ENCODE measurements at places on chromosomes 5 and 9. TPM values are rescaled to one million over a fixed set of nuclear protein-coding genes. Genes with fewer than 3 reads are reported as not detected.

- no peak for DNase-seq
Measured at GRCh38 chr5:142743592-142744441, 26.4 kb upstream of the ARHGAP26 start.

The ADRB2 gene
- total RNA-seq = 21.7 TPM

The STK32A gene
- 1.5 TPM for total RNA-seq

- DNase-seq = no peak
Measured at GRCh38 chr5:154517810-154518437, 39.9 kb upstream of the HAND1 start.

DNA sequence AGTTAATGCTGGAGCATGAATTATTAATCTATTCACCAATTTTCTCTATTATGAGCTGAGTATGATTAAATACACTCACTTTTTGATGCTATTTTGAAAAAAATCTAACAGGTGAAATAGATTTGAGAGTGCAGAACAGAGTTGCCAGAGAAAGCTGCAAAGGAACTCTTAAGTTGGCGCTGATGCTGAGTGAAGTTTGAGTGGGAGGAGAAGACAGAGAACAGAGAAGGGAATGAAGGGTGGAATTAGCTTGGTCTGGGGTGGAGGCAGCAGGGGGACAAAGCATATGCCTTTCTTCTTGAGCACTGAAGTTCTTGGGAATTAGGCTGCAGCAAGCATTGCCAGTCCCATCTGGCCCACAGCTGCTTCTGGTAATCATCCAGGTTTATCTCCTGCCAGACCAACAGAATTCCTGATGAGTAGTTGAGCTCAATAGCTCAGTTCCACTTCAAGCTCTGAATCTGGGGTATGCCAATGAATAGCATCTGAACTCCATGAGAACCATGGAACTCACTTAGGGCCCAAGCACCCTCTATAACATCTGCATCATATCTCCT, 290.1 kb downstream of the HINT1 start:
- no peak for DNase-seq

DNA sequence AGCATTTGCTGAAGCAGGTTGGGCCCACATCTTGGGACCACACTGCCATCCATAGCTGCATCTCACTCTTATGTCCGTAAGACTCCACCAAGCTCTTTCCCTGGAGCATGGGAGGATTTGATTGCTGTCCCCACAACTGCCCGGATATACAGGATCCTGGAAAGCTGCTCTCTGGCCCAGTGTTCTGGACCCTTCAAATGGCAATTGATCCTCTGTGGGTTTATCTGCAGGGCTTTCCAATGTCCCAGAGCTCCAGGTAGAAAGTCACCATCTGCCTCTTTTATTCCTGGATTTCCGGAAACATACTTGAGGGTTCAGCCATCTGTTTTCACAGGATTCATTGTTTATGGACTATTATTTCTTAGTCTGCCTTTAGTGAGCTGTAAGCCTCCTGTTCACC, 214.6 kb downstream of the SREK1 start:
- DNase-seq = no peak

Data from spleen (tissue), 13 donors.